ENCODE measurements at places on chromosomes 3 and 15.

GRCh38 chr3:105334138-105334882, 32.4 kb upstream of the ALCAM start:
- DNase-seq: peak; percentile 61

DNA sequence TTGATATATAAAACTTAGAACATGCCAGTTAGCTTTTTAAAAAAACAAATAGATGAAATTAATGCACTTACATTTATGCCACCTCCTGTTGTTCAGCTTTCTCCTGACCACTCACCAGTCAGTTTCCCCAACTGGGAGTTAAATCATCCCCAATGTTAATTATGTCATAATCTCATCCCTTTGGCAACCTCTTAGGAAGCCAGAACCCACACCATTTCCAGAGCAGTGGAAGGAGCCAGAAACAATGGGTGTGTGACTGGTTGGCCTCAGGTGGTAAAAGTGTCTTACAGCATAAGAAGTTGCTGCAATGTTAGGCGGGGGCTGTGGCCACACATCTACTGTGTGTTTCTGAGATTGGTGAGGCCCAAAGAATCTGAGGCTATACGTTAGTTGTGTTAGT, 46.5 kb upstream of the MITF start:
- DNase-seq: no peak

- DNase-seq: no peak
Observed at GRCh38 chr3:134466331-134466730, 19.5 kb downstream of the ANAPC13 start.

- DNase-seq: no peak
Observed at GRCh38 chr3:122937745-122938144, 89.8 kb downstream of the SEMA5B start.

- no peak for DNase-seq
Observed at GRCh38 chr3:102398666-102399065, 36.1 kb upstream of the ZPLD1 start.

DNA sequence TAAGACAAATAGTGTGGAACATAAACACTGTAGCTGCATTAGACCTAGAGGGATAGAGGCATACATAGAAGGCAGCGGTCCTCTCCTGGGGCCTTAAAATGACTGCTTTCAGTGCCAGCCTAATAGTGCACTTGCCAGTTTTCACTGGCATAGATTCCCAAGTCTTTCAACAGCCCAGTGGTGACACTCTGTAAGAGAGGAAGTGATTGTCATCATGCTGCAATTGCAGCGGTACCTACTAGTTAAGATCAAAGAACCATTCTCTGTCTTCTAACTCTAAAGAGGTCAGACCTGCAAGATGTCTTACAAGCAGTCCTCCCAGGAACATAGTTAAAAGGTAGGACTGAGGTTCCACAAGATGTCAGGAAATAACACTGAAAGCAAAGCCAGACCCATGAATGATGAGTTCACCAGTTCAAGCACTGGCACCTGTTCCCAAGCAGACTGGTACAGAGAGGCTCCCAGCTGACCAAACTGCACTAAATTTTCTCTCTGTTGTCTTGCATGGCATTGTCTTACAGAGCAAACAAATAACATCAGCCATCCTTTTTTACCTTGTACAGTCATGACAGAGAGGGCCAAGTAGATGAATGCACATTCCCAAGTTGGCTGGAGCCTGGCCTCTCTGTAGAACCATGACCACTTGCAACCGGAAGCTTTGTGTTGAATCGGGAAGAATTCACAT, 100.5 kb upstream of the SKOR1 start:
- no peak for DNase-seq

- DNase-seq: no peak
Observed at GRCh38 chr3:25038271-25038670, 389.8 kb upstream of the RARB start.

DNA sequence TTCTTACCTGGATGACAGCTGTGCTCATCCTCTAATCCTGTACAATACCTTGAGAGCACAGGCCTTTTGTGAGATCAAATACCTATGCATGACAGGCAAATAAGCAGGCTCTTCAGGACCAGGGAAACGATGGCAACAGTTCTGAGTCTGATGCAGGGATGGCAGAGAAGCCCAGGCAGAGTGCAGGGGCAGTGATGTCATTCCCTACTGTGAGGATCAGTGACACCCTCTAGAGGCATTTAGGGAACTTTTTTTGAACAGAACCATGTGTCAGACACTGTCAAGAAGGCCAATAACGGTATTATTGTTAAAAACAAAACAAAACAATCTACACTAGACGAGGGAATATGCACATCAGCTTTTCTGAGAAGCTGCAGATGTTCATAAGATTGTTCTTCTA, 314.8 kb upstream of the CTDSPL start:
- DNase-seq: peak; percentile 41

DNA sequence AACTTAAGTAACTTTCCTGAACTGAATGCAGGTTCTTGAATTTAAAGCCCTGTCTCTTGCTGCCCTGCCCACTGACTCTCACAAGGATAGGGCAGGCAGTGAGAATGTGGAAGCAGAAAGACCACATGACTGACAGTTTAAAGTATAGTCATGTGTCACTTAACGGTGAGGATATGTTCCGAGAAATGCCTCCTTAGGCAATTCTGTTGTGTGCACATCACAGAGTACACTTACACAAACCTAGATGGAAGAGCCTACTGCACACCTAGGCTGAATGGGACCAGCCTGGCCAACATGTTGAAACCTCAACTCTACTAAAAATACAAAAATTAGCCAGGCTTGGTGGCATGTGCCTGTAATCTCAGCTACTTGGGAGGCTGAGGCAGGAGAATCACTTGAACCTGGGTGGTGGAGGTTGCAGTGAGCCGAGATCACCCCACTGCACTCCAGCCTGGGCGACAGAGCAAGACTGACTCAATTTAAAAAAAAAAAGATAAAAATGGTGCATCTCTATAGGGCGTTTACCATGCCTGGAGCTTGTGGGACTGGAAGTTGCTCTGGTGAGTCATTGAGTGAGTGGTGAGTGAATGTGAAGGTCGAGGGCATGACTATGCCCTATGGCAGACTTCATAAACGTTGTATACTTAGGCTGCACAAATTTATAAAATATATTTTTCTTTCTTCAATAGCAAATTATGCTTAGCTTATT, 18.9 kb upstream of the COPG1 start:
- DNase-seq: peak; percentile 91

DNA sequence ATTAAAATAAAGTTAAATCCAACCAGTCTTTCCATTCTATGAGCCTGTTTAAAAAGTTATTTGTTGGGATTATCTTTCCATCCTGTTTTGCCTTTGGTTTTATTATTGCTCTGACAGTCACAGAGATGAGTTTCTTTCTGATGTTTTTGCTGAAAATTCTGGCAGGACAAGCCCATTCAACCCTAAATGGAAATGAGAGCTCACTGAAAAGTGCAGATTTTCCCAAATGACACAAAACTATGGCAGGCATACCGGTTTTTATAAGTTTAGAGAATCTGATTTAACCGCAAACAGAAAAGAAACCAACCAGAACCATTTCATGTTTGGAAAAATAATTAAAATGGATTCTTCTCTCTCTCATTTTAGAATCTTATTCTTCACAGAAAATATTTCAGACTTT, 238.1 kb upstream of the SGO1 start:
- DNase-seq: no peak

DNA sequence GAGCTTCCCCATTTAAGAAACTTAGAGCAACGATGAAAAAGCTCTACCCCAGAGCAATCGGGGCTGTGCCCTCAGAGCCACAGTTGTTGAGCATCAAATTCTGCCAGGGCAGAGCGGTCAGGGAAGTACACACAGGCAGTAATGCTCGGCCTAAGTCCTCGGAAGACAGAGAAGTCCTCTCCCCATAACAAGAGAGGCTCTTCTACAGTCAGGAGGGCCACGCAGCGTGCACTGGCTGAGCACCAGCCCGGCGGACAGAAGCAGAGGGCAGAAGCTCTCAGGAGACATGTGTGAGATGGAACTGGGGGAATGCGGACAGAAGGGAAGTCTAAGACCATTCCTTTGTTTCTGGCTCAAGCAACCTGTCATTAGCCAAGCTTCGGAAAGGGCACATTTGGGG, 95.9 kb downstream of the XXYLT1 start:
- no peak for DNase-seq

DNA sequence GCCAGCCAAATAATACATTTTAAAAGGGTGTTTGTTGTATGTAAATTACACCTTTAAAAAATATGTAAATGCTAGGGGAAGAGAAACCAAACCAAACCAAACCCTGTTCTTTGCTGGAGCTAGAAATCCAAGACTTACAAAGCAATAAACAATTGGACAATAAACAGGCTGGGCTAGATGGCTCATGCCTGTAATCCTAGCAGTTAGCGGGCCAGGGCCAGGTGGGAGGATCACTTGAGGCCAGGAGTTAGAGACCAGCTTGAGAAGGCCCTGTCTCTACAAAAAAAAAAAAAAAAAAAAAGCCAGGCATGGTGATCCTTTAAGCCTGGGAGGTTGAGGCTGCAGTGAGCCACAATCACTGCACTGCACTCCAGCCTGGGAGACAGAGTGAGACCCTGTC, 12.5 kb downstream of the STOML1 start:
- DNase-seq: no peak

- peak; percentile 100 for DNase-seq
Observed at GRCh38 chr3:23685541-23686258, 120.1 kb upstream of the UBE2E1 start.

GRCh38 chr3:38489766-38490165, 6.4 kb upstream of the EXOG start:
- no peak for DNase-seq

DNA sequence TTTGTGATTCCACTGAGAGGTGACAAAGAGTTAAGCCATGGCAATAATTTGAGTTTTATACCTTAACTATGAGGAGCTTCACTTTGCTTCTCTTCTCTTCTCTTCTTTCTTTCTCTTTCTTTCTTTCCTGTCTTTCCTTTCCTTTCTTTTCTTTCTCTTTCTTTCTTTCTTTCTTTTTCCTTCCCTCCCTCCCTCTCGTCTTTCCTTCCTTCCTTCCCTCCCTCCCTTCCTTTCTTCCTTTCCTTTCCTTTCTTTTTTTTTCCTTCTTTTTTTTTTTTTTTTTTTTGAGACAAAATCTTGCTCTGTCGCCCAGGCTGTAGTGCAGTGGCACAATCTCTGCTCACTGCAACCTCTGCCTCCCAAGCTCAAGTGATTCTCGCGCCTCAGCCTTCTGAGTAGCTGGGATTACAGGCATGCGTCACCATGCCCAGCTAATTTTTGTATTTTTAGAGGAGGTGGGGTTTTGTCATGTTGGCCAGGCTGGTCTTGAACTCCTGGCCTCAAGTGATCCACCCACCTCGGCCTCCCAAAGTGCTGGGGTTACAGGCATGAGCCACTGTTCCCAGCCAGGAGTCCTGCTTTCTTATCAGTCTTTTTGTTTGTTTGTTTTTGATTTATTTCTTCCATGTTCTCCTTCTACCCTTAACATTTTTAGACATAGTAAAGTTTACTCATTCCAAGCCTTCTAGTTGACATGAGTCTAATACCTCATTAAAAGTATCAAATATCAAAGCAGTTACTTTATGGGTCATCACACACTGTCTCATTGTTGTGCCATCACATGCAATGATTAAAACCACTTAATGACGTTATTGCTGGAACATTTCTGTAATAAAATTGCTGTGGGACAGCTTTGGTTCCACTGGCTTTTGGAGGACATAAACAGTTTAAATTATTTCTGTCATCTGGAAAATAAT, 29.9 kb downstream of the SLC49A4 start:
- DNase-seq: peak; percentile 57

DNA sequence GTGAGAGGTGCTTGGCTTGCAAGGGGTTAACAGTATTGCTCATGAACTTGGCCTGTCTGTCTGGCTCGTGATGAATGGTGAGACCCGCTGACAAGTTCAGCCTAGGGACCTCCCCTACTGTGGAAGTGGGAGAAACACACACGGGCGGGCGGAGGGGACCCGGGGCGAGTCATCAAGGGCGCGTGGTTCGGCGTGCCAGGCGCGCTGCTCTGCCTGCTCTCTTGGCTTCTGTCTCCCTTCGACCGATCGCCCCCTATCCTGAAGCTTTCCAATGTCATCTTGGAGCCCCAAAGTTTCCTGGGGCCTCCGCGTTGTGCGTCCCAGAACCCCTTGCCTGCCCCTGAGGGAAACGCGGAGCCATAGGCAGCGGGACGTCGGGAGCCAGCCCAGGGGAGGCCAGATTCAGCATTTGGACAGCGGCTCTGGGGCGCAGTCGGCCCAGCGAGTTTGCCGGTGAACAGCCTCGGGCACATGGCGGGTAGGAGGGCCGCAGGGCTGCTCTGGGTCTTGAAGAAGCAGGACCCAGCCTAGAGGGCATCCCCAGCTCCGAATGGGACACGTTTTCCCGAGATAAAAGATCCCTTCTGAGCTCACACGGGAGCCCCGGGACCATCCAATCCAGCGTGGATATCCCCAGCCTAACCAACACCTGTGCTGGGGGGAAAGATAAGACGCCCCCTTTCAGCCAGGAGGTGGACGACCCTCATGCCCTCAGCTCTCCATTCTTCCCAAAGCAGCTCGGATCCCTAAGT, 27.0 kb upstream of the POLG start:
- DNase-seq: peak; percentile 56

DNA sequence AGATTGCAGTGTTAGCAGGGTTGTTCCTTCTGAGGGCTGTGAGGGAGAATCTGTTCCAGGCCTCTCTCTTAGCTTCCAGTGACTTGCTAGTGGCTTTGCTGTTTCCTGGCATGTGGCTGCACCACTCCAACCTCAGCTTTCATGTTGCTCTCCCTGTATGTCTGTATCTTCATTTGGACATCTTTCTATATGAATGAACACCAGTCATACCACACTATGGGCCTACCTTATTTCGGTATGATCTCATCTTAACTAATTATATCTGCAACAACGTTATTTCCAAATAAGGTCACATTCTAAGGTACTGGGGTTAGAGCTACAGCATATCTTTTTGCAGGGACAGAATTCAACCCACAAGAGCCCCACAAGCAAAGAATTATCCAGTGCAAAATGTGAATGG, 356.7 kb upstream of the UMPS start:
- DNase-seq: no peak

- DNase-seq: peak; percentile 84
Observed at GRCh38 chr15:85296615-85297402, 83.6 kb upstream of the AKAP13 start.

DNA sequence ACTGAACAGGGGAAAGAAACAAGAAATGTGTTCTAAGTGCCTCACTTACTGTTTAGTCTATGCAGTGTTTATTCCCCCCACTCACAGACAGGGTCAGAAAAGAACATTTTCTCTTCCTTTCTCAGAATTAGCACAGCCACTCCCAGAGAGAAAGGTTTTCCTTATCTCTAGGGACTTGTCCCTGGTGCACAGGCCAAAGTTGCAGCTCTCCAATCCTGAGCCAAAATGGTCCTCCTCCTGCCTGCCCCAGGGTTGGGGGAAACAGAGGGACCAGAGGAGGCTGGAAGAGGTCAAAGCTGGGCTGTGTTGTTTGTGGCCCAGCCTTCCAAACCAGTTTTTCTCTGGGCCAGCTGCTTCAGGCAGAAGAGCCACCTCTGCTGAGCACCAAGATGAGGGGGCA, 12.0 kb downstream of the RAB6B start:
- DNase-seq: no peak

Measured in EL (cell line).